HS-27A (cell line): ENCODE measurements at places on chromosomes 13 and 19.
A peak's percentile ranks its signal among the peaks of the same experiment; 100 is the strongest.

GRCh38 chr19:56765137-56765536 is 75.4 kb downstream of the PEG3 start:
- DNase-seq: no peak

DNA sequence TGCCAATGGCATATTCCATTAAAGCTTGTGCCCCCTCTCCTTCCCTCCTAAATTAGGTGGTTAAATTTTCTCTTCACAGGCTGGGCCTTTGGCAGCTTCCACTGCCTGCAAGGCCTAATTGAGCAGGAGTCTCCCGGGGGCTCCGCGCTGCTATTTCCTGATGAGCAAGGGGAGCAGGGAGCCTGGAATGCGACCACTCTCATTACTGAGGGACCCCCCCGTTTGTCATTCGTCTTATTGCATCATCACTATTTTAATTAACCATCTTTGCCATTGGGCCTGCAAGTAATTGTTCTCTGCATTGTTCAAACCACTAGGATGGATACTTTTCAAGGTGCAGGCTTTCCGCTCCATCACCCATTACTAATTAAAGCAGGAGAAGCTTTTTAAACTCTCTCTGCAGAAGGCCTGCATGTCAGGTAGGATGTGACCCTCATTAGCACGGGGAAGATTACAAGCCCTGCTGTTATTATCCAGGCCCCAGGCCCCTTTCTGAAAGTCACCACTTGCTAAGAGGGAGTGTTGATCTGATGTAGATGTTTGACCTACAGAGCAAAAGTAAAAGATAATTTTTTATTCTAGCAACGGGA is 142.3 kb downstream of the OXGR1 start:
- DNase-seq: no peak

GRCh38 chr19:30882411-30883005 is 466.7 kb downstream of the TSHZ3 start:
- no peak for DNase-seq

- DNase-seq: no peak
Measured at GRCh38 chr13:111361873-111362648, 41.6 kb downstream of the TEX29 start.

DNA sequence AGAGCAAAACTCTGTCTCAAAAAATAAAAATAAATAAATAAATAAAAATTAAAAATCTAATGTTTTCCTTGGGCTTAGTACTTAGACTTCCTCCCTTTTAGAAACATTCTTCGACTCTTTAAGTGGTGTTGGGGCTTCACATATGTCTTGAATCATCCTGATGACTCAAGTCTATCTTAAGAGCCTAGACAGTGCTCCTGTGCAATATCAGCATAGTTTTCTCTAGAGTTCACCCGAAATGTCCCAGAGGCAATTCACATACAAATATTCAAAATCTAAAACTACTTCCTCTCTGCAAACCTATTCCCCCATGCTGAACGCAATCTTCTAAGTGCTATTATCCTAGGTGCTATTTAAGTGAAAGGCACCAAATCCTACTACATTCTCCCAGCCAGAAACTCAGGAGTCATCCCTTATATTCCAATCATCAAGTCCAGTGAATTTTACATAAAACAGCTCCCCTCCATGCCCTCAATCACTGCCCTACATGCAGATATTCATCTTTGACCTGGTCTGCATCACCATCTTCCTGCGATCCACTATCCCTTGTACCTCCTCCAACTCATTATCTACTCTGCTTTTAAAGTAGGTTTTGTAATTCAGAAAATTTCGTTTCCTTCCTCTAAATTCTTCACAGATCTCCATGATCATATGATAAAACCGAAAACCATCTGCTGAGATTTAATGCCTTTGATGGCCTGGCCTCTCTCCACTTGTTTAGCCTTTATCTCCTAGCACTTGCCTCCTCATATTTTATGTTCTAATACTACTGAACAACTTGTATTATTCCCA is 102.7 kb downstream of the ELF1 start:
- no peak for DNase-seq

- no peak for DNase-seq
Measured at GRCh38 chr13:102327119-102327617, 74.7 kb downstream of the FGF14 start.

DNA sequence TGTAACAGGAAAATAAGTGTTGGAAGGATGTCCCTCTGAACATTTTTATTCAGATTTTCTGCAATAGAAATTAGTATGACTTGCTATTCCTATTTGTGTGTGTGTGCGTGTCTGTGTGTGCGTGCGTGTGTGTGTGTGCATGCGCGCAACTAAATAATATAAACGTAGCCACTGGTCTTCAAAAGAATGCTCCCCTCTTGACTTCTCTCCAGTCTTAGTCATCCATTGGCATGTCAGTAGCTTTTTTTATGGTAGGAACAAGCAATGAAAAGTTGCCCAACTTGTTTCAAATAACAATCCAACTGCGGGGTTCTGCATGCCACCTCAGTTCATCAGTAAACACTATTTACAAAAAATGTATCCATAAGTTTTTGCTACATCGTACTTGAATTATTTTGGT is 249.6 kb downstream of the GPC6 start:
- peak; percentile 41 for DNase-seq

GRCh38 chr19:50921426-50922316 is 10.5 kb upstream of the KLK4 start:
- no peak for DNase-seq

- DNase-seq: no peak
Measured at GRCh38 chr13:103168901-103169508, 102.8 kb upstream of the SLC10A2 start.

DNA sequence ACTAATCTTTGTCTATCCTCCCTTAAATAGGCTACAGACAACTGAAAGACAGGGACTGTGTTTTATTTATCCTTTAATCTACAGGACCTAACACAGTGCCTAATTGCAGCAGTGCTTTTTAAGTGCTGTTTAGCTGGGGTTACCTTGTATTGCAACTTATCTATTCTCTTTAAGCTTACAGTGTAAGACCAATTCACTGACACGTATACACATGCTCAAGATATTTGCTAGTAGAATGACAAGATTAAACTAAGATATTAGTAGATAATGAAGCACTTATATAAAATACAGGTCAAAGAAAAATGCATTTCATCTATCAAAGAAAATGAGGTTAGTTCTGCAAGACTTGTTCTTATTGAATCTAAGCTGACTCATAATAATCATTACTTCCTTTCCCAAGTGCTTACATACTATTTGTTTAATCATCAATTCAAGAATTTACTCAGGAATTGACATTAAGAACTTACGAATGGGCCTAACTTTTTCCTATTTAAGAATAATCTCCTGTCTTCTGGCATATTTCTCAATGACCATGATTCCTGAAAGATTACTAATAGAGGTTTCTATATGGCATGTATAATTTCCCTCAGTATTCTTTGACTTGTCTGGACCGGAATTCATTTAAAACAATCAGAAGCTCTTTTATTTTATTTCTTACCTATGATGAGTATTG is 75.8 kb upstream of the MAB21L1 start:
- DNase-seq: no peak

- no peak for DNase-seq
Measured at GRCh38 chr19:48644839-48645619, 958 bp downstream of the CA11 start.

DNA sequence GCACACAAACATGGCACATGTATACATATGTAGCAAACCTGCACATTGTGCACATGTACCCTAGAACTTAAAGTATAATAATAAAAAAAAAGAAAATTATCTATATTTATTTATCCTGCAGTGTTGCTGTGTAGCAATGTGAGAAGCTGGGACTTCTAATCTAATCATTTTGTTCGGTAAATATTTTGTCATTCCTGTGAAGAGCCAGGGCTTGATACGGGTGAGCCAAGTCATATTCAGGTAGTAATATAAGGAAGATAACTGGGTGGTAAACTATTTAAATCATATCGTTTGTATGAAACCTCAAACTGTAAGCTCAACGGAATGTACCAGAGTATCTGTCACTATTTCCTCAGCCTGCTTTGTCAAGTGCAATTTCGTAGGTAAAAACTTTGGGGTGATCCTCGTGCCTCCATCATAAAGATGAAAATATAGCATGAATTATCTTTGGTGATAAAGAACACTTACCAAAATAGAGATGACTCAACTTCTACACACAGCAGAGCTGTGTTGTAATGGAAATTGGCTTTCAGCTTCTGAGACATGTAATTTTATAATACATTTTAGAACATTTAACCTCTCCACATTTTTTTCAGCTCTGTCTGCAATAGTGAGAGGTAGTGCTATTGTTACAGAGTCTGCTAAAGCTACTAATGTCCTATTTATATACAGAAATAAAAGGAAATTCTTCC is 92.9 kb downstream of the PCDH9 start:
- DNase-seq: no peak

DNA sequence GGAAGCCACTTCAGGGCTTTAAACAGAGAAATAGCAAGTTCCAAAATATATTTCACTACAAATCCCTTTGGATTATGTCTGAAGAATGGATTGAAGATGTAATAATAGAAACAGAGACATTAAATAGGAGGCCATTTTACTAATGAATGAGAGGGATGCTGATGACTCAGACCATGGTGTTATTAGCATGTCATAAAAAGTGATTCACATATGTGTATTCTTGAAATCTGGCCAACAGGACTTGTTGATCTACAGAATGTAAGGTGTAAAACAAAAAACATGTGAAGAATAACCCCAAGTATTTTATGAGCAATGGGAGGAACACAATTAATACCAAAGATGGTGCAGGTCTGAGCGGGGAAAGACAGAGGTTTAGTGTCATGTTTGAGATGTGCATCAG is 873.7 kb downstream of the SLITRK5 start:
- DNase-seq: no peak

GRCh38 chr13:33582121-33582520 is 235.8 kb upstream of the RFC3 start:
- no peak for DNase-seq

DNA sequence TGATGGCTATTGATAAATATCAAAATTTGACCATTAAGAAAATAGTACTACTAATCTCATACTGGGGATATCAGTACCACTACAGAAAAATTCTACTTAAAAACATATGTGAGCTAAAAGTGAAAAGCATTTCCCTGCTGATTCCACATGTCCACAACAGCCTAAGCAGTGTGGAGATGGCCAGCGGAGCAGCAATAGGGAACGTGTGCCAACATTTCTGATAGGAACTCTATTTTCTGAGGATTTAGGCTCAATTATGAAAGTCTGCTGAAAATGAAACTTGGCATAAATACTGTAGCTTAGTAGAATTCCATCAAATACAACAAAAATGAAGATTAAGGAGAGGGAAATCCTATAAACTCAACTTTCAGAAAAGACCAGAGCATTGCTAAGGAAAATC is 311.6 kb downstream of the ENOX1 start:
- DNase-seq: no peak

- DNase-seq: no peak
Measured at GRCh38 chr13:101025925-101026324, 351.3 kb upstream of the TMTC4 start.

DNA sequence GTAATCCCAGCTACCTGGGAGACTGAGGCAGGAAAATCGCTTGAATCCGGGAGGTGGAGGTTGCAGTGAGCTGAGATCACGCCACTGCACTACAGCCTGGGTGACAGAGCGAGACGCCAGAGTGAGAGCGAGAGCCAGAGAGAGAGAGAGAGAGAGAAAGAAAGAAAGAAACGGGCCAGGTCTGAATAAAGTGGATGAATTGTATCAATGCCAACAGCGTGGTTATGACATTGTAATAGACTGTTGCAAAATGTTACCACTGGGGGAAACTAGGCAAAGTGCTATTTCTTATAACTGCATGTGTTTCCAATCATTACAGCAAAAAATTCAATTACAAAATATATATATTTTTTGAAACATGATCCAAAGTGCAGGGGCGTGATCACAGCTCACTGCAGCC is 11.8 kb upstream of the BTBD2 start:
- no peak for DNase-seq

- DNase-seq: no peak
Measured at GRCh38 chr13:114104655-114105520, 27.5 kb downstream of the RASA3 start.

GRCh38 chr13:53121131-53121773 is 92.6 kb downstream of the OLFM4 start:
- DNase-seq: no peak

GRCh38 chr19:45569619-45570421 is 14.8 kb downstream of the OPA3 start:
- no peak for DNase-seq

- DNase-seq: no peak
Measured at GRCh38 chr19:35042056-35042730, 672 bp downstream of the HPN start.

DNA sequence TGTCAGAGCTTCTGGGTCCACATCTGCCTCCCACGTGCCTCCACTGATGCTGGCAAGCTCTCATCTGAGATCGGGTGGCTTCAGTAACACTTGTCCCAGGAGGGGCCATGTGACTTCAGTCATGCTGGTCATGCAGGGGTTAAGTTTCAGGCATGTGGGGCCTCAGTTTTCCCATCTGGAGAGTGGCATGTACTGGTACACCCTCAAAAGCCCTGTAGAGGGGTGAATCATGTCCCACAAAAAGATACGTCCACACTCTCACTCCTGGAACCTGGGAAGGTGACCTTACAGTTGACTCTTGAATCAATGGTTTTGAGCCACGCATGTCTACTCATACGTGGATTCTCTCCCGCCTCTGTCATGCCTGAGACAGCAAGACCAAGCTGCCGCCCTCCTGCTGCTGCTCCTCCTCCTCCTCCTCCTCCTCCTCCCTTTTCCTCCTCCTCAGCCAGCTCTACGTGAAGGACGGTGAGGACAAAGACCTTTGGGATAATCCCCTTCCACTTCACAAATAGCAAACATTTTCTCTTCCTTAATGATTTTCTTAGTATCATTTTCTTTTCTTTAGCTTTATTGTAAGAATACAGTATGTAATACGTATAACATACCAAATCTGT is 53.7 kb downstream of the COMP start:
- no peak for DNase-seq

DNA sequence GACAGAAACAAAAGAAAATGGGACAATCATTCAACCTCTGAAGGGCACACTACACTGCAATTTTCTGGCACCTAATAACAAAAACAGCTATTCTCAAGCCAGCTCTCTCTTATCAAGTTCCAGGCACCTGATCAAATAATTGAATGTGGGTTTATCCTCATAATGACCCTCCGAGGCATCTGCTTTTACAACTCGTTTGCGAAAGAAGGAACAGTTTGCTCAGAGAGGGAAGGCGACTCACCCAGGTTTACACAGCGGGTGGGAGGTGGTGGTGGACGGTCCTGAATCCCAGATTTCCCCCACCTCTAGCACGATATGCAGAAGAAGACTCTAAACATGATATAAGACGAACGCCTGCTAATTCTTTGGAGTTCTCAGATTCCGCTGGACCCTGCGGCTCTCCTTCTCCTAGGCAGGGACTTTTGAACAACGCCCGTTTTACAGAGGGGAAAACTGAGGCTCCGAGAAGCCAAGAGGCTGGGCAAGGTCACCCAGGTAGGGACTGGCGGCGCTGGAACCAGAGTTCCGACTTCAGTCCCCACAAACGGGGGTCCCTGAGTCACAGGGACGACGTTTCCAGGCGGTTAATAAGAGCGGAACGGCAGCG is 641 bp downstream of the SGTA start:
- no peak for DNase-seq

DNA sequence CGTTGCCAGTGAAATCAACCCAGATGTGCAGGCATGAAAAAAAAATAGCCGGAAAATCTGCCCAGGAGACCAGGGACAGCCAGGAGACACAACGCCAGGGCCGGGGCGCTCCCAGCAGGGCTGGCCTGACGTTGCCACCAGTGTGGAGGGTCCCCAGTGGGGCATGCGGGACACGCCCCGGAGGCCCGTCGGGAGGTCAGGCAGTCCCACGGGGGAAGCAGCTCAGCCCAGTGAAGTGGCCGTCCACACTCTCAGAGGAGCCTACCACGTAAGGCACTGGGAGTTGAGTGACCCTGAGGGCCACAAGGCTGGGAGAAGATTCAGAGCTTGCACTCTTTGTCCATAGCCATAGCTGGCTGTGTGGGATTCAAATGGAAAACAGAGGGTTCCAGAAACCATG is 53.2 kb upstream of the GAS6 start:
- no peak for DNase-seq
